Breast epithelium (tissue), 4 donors: ENCODE measurements at places on chromosomes 11 and 22. TPM values are rescaled to one million over a fixed set of nuclear protein-coding genes. Genes with fewer than 3 reads are reported as not detected.

The ROBO3 gene
- total RNA-seq, result 30.9 TPM

The EHF gene
- total RNA-seq, result 132 TPM

The ALDH3B1 gene
- total RNA-seq, result 26.4 TPM

The CTSF gene
- 116 TPM for total RNA-seq

The FREY1 gene
- total RNA-seq, result 0.98 TPM

The LRRC10B gene
- 3.3 TPM for total RNA-seq

The TRPC6 gene
- total RNA-seq, result 4.3 TPM

The OMP gene
- not detected for total RNA-seq

The TENM4 gene
- total RNA-seq, result 0.29 TPM

The IGSF9B gene
- total RNA-seq, result 3.3 TPM

The KLHL22 gene
- total RNA-seq, result 35.4 TPM

The DERL3 gene
- total RNA-seq, result 2.8 TPM

The RFPL2 gene
- total RNA-seq, result 0.29 TPM

The UPK3A gene
- not detected for total RNA-seq

The OR52I2 gene
- not detected for total RNA-seq

The PGA5 gene
- 2.1 TPM for total RNA-seq

The C11orf87 gene
- total RNA-seq, result not detected

The MRGPRX2 gene
- total RNA-seq, result 1.4 TPM

The JAM3 gene
- total RNA-seq, result 25.0 TPM

The MMP13 gene
- not detected for total RNA-seq

The OR5B21 gene
- total RNA-seq, result not detected

The FAT3 gene
- total RNA-seq, result 0.64 TPM

The ART1 gene
- total RNA-seq, result not detected

The DNAJB7 gene
- not detected for total RNA-seq

The NCR3LG1 gene
- total RNA-seq, result 4.3 TPM

The MS4A4E gene
- total RNA-seq, result 1.5 TPM

The UBQLN3 gene
- 0.88 TPM for total RNA-seq

The TSPAN18 gene
- 2.0 TPM for total RNA-seq

The BARX2 gene
- total RNA-seq, result 8.2 TPM

The GPHA2 gene
- total RNA-seq, result not detected

The POU2AF2 gene
- total RNA-seq, result not detected

The PGR gene
- total RNA-seq, result 36.0 TPM

The SMCO4 gene
- total RNA-seq, result 21.0 TPM

The POLD4 gene
- total RNA-seq, result 91.5 TPM
